ENCODE measurements at places on chromosomes 2 and 18.

- DNase-seq, result no peak
Observed at GRCh38 chr2:52703004-52703403, 1064.6 kb upstream of the CHAC2 start.

DNA sequence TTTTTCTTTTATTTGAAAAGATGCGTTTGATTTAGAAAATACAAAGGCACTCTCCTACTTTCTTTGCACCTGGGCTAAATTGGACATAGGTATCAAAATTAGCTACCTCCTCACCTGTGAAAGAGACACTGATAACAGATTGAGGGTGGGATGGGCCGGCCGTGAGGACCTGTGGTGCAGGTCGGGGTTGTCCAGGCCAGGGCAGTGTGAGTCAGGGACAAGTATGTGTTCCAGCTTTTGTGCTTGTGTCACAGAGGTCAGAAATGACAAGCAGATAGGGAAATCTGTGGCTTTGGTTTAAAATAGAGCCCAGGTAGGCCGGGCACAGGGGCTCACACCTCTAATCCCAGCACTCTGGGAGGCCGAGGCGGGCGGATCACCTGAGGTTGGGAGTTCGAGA is 22.6 kb downstream of the MYL12B start:
- no peak for DNase-seq

GRCh38 chr18:33356735-33357134 is 83.8 kb downstream of the CCDC178 start:
- DNase-seq, result no peak

DNA sequence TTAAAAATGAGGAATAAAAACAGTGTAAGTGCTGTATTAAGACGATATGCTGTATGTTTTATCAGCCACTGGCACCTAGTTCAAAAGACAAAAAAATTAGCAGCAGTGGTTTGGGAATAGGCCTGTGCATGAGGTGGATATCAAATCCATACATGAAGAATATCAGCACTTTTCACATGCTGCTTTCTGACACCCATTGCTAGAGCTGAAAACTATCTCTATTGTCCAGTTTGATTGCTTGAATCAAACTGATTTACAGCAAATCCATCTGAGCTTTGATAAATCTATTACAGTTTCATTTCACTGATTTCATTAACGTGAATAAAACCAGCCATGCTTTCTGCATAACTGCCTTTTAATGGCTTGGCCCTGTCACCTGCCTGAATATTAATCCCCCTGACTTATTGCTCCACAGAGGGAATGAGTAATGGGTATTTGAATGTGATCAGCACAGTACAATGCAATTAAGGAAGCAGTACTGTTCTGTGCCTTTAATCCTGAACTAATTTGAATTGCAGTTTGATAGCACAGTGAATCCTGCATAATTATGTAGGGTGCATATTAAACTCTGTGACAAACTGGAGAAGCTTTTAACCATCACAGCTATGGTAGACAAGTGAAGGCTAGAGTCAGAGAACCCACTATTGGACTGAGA is 154.0 kb downstream of the GPD2 start:
- no peak for DNase-seq

GRCh38 chr18:42914476-42914875 is 201.0 kb downstream of the RIT2 start:
- no peak for DNase-seq

DNA sequence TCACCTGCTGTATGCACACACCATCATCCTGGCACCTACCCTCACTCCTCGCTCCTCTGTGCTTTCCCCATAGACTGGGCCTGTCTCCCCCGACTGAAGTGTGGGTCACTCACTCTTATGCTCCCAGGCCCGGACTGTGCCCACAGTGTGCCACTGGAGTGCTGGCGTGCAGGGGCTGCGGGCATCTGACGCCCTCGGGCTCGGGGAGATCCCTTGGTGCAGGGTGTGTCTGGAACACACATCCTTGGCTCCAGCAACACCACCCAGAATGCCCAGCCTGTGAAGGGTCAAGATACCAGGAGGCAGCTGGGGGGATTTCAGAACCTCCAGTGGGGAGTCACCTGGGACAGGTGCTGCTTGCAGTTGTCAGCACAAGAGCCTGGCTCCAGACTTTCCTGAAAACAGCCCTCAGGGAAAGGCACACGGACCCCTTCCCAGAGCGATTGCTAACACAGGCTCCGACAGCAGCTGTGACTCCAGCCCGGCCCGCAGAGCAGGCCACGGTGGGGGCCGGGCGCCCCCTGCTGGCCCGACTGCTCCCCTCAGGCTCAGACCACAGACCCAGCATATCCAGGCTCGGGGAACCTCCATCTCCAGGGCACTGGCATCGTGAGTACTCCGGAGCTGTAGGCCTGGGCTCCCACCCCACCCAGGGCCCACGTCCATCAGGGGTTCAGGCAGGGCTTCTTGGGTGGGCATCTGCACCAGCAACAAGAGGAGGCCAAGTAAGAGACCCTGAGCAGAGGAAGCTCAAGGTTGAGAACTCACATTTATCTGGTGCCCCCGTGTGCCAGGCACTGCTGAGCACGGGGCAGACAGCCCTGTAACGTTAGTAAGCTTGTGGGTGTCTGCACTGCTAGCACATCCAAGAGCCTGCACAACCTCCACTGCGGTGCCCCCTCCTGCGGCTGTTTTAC is 8.6 kb downstream of the HS1BP3 start:
- peak; percentile 96 for DNase-seq

DNA sequence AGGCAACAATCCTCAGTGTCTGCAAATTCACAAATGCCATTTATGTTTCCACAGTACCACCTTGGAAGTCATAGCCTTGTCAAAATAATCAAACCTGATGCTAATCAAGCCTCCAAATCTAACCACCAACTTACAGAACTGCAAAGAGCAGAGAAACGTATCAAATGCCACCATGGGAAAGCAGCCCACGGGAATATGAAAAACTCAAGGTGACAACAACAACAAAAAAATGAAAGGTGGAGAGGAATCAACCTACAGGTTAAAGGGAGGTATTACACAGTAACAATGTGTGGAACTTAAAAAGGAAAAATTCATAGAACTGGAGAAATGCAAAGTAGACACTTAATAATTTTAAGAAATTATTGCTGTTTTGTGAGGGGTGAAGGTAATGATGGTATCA is 46.7 kb downstream of the CD226 start:
- DNase-seq, result no peak

DNA sequence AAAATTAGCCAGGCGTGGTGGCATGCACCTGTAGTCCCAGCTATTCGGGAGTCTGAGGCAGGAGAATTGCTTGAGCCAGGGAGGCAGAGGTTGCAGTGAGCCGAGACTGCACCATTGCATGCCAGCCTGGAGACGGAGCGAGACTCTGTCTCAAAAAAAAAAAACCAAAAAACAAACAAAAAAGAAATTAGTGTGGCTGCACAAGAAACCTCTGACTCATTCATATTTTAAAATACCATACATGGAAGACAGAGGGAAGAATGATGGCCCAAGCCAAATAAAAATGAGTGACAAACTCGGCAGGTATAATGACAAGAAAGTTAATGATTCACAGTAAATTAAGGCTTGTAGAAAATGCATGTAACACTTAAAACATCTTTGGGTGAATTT is 875.8 kb downstream of the EPHA4 start:
- no peak for DNase-seq

GRCh38 chr2:27965841-27966240 is 75.3 kb downstream of the BABAM2 start:
- DNase-seq, result no peak

DNA sequence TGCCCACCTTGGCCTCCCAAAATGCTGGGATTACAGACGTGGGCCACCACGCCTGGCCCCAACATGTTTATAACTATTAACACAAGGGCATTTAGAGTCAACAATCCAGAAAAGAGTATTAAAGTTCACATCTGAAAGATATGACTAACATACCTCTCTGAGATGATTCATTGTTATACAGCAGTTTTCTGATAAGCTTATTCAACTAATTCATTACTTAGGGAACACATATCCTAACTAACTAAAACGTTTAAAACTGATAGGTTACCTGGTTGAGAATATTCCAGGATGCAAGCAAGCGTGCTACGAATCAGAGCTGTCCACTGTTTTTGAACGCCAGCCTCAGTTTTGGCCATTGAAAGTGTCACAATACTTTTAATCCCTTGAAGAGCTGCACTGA is 34.0 kb upstream of the STRN start:
- no peak for DNase-seq

DNA sequence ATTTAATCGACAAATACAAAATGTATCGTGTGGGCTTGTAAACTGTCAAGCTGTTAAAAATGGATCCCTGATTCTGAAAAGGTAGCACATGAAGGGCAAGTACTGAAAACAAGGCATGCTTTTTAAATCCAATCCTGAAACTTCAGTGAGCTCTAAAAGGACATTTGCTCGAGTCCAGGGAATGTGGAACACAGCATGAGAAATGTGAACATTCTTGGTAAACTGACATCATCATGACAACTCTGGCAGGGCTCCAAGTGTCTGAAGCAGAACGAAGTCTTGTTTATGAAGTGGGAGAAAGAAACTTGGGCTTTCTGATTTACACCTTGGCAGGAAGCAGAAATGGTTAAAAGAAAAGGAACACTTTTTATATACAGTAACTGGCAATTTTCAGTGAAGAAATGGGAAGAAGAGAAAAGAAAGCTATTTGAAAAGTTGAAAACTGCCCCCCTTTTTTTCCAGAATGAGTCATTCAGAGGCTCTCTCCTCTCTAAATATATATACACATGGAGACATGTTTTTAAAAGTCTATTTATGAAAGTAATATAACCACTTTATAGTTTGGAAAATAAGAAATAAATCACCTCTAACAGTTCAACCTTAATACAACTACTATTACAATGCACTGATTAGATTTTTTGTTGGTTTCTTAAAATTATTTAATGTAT is 120.8 kb downstream of the GAREM1 start:
- no peak for DNase-seq

GRCh38 chr2:64873472-64873924 is 115.7 kb upstream of the SLC1A4 start:
- DNase-seq, result peak; percentile 90

GRCh38 chr2:120482334-120482733 is 136.4 kb downstream of the INHBB start:
- no peak for DNase-seq

- no peak for DNase-seq
Observed at GRCh38 chr2:48144777-48145176, 238.5 kb upstream of the FBXO11 start.

DNA sequence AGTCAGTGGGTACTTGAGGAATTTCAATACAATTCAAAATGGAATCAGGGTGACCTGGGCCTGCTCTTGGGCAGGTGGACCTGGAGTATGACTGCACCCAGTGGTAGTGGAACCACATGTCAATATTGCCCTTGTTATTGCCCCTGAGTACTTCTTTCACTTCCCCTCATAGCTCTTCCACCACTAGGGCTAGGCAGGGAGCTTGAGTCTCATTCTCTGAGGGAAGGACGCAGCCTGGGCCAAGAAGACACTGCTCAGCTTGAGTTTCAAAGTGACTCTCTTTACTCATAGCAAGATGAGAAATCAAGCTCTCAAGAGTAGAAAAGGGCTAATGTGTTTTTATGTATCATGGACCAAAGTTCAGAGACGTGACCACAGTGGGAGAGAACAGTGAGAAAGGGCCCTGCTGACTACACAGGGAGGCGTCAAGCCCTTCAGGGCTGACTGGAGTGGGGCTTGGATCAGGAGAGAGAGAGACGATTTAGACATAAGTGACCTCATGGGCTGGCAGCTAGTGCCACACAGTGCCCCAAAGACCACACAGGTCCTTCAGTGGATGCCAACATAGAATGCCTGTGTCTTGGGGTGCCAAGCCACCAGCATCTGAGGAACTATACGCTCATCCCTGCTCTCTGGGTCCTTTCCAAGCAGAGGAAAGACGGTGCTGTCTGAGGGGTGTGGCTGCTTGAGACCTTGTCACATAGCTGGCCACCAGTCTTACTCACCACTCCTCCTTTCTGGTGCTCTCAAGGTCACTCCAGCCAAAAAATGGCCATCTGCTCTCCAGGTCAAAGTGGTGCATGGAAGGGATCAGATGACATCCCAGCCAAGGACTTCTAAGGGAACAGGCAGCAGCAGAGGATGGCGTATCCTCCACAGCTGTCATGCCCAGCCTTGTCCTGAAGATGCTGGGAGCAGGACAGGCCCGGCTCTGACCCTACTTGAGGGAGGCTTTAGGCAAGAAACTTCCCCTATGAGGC is 13.0 kb downstream of the PTMA start:
- no peak for DNase-seq

GRCh38 chr2:234881413-234882241 is 70.2 kb upstream of the SH3BP4 start:
- peak; percentile 89 for DNase-seq

GRCh38 chr2:162972383-162972782 is 133.8 kb upstream of the KCNH7 start:
- no peak for DNase-seq

GRCh38 chr18:62214790-62215189 is 27.7 kb downstream of the RELCH start:
- no peak for DNase-seq

GRCh38 chr2:33336036-33336625 is 140.3 kb upstream of the RASGRP3 start:
- no peak for DNase-seq

DNA sequence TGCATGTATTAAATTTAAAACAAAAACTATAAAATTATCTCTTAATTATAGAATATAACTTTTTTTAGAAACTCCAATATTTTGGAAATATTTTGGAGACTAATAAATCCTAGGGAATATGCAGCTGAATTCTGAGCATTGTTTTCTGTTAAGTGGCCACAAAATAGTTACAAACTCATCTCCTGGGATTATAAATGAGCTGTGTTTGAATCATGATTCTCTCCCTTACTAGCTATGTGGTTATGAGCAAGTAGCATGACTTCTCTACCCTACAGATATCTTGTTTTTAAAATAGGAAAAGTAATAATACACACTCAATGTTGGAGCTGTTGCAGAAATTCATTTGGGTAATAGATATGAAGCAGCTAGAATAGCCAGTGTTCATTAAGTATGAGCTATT is 137.9 kb upstream of the ITGA4 start:
- no peak for DNase-seq

- DNase-seq, result no peak
Observed at GRCh38 chr18:41828137-41828536, 126.9 kb upstream of the PIK3C3 start.

- DNase-seq, result no peak
Observed at GRCh38 chr2:56267415-56267788, 83.6 kb downstream of the CCDC85A start.

DNA sequence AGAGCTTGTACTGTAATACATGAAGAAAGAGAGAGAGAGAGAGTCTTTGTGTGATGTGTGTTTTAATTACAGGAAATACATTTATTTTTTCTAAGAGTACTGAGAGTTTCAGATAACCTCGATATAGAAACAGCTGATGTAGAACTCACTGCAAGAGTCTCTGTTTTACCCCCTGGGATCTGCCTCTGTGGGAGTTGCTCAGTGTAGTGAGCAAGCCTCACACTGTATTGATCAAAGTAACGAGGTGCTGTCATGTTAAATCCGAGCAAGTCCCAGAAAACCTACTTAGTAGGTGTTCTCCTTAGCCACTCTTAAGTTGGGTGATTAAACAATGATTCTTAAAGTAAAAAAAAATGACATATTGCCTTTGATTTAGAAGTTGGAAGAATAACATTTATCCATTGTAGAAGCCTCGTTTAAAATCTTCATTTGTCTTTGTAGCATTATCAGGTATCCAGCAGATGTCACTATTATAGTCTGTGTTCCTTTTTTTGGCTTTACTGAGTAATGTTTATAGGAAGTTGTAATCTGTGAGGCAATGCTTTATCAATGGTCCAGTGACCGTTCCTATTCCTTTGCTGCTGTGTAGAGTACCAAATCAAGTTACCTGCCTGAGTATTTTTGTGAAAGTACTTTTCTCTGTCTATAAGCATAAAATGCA is 219.0 kb downstream of the MYO3B start:
- peak; percentile 19 for DNase-seq

GRCh38 chr2:80361904-80362303 is 57.4 kb upstream of the LRRTM1 start:
- DNase-seq, result no peak

Measured in HuH-7 (cell line).